Aorta (tissue), 5 donors: ENCODE measurements at places on chromosomes 12 and 14.

GRCh38 chr14:91482263-91483013 lies 27.7 kb downstream of the PPP4R3A start:
- no peak for DNase-seq

DNA sequence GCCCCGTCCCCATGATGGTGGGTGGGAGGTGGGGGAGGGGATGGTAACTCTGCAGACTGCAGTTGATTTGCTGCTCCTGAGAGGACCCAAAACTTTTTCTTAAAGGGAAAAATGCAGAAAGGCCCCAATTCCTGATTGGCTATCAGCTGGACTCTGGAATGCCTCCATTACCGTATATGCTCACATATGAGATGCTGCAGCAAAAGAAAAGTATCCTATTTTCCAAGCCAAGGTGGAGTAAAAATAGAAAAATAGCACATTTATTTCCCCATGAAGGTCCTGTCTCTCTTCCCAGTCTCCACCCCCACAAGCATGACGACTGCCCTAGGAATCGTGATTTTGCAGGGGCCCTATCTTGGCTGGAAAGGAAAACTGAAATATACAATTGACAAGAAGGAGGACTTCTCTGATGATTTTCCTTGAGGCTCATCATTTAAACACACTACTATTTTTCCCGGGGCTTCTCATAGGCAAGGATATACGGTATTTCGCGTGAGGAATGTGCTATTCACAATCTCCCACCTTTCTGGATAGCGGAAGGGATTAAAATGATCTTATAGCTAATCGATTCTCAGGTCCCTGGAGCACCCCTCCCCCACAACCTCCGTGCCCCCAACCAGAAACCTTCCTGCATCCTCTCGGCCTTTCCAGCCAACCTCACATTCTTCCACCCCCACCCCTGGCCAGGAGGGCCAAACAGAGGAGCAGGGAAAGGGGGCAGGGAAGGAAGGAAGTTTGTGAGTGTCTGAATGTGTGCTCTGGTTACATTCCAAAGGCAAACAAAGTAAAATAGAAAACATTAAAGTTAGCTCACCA lies 138.9 kb upstream of the CCND2 start:
- DNase-seq: no peak

DNA sequence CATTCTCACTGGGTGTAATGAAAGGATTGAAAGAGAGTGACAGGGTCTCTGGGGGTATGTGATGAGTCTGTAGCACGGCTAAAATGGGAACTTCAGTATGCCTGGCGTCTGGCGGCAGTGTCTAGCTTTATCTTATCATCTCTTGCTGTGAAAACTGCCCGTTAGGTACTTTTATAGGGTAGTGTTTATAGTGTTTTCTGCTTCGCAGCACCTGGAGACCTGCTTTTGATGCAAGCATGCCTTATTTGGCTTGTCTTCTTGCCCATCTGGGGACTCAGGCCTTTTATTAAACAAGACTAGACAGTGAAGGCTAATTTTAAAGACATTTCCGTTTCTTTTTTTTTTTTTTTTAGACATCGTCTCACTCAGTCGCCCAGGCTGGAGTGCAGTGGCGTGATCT lies 36.3 kb upstream of the ALDH2 start:
- no peak for DNase-seq

- DNase-seq: no peak
Observed at GRCh38 chr14:48731260-48731659, 854.9 kb downstream of the RPS29 start.

DNA sequence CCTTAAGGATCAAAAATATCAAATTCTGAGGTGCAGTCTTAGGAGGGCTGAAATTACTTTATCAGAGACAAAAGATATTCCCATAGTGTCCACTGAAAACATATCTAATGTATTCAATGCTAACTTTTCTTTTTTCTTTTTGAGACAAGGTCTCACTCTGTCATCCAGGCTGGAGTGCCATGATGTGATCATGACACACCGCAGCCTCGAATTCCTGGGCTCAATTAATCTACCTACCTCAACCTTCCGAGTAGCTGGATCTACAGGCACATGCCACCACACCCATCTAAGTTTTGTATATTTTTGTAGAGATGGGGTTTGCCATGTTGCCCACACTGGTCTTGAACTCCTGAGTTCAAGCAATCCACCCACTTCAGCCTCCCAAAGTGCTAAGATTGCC lies 68.3 kb downstream of the ZC3H14 start:
- DNase-seq: no peak

GRCh38 chr14:90017371-90017770 lies 44.4 kb upstream of the KCNK13 start:
- no peak for DNase-seq

GRCh38 chr14:74683406-74683805 lies 29.5 kb downstream of the AREL1 start:
- DNase-seq: no peak

DNA sequence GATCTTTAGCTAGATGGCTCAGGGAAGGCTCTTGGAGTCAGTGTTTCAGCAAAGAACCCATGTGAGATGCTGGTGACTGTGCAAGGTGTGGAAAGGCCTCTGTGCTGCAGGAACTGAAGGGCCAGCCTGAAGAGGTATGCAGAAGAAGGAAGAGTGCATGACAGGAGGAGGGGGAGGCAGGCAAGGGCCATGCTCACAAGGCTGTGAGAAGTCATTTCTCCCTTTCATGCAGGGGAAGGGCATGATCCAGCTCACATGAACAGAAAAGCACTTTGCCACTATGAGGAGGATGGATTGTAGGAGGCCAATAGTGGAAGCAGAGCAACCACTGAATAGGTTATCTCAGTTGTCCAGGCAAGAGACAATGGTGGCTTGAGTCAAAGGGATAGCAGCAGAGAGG lies 83.7 kb downstream of the SSPN start:
- no peak for DNase-seq

DNA sequence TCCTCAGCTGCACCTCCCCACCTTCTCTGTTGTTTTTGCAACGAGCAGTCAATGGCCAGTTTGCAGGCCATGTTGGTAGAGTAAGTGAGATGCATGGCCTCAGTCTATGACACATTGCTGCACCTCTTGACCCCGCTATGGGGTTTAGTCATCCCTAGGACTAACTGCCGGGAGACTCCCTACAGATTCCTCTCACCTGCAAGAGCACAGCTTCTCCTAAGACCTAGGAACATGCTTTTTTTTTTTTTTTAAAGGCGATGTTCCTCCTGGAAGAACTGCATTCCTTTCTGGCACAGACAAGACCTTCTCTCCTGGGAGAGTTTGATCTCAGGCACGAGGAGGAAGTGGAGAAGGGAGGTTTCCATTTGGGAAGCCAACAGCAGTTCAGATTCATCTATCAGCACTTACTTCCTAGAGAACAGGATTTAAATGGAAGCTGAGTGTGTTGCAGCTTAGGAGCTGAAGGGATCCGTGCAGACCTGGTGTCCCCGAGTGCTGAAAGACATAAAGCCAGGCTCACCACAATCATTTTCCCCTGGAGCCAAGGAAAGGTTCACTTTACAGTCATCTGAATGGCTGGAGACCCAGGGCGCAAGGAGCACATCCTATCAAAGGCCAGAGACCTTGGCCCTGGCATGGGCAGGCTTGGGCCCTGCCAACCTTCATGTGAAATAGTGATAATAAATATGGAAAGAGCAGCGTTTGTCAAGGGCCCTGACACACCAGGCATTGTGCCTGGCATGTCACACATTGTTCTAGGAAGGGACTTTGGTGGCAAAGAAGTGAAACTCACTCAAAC lies 104.1 kb downstream of the LGMN start:
- DNase-seq: no peak

DNA sequence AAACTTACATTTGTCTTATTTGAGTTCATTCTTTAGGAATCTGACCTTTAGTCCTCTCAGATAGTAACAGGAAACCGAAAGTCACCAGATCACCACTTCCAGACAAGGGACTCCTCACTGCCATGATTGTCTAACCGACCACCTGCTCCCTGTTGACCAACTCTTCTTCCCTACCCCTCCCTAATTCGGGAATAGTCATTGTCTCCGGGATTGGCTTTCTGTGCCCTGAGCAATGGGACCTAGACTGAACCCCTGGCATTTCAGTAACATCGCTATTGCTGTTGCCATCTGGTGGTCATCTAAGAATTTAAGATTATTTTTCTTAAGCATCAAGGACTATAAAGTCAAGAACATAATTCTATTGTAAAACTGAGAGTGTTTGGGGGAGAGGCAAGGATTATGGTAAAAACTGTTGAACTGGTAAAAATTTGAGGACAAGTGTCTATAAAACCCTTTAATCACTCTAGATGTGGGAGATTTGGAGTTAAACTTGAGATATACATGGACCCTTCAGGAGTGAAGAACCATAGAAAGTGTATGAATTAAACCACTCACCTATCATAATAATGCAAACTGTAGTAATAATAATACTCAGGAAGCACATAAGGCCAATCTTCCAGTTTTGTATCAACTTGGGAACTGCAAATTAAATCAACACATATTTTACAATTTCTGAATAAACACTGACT lies 6.3 kb downstream of the CLEC2A start:
- DNase-seq: no peak

- no peak for DNase-seq
Observed at GRCh38 chr12:124901003-124901402, 13.4 kb downstream of the UBC start.

DNA sequence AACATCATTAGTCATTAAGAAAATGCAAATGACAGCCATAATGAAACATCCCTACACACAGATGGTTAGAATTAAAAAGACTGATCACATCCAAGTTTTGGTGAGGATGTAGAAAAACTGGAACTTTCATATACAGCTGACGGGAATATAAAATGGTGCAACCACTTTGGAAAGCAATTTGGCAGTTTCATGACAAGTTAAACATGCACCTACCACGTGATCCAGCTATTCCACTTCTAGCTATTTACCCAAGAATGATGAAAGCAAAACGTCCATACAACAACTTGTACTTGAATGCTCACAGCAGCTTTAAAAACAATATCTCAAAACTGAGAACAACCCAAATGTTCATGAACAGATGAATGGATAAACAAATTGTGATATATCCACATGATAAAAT lies 77.9 kb upstream of the AVPR1A start:
- DNase-seq: no peak

- peak; percentile 91 for DNase-seq
Observed at GRCh38 chr12:53006810-53007309, 604 bp downstream of the EIF4B start.

DNA sequence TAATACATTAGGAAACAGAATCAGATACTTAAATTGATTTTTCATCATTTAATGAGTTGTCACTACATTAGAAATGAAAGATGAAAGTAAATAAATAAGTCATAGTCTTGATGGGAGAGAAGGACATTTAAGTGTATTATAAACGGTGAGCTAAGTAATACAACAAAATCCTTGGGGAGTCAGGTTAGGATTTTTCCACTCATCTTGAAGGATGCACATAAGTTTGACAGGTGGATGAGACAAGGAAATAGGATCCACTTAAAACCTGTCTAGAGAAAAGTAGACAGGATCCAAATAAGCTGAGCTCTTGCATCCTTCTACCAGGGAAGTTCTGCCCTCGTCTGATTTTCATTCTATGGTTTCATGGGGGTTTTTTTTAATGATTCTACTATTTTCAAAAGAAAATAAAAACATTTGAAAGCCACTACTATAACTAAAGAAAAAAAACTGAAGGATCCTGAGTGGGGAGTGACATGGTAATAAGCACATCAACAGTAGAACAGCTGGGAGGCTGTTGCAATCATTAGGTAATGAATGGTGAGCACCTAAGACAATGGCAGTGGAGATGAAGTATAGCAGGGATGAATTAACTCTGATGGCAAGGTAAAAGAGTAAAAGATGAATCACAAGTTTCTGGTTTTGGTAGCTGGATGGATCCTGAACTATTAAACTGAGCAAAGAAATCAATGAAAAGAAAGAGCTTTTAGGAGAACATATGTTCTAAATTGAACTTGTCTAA lies 17.0 kb downstream of the CEP128 start:
- no peak for DNase-seq

DNA sequence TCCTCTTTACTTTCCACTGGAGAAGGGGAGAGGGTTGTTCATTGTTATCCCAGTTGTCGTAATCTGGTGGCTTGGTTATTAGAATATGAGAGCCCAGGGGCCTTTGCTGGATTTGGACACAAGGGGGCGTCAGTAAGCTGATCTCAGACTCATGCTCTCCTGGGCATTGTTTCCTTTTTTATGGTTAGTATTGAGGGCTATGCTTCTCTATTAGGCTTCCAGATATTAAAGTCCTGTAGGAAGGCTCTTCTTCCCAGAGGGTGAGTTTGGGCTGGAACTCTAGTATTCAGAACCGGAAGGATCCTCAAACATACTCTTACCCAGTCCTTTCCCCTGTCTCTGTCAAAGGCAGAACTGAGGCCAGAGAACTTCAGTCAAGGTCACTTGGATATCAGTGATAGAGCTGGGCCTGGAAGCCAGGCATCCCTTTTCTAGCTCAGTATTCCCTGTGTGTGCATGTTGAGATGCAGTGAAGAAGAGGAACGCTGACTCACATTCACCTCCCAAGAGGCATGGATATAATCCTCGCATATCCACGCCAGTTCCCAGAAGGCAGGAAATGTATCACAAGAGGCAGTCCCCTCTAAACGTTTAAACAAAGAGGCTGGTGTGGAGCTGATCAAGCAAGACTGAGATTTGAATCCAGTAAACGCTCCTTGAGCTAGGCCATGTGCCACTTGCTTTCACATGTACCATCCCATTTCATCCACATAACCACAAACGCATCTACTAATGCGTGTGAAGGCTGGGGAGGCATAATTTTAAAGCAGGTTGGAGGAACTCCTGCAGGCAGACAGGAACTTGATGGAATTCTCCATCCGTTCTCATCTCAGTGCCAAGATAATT lies 41.6 kb downstream of the UBE3B start:
- DNase-seq: no peak

DNA sequence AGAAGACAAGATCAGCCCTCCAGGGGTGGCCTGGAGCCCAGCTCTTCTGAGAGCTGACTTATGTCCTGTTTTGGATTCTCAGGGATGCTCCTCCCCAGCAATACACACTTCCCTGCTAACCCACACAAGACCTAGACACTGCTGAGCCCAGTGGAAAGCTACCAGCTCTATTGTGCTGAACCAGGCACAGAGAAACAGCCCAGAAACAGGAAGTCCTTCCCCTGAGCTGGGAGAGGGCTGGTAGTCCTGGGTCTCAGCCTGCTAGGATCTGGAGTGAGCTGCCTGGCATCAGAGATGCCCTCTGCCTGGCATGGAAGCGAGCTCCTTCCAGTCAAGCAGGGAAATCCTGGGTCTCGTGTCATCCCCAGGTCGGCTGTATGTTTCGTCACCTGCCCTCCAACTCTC lies 1.2 kb upstream of the LAG3 start:
- no peak for DNase-seq

DNA sequence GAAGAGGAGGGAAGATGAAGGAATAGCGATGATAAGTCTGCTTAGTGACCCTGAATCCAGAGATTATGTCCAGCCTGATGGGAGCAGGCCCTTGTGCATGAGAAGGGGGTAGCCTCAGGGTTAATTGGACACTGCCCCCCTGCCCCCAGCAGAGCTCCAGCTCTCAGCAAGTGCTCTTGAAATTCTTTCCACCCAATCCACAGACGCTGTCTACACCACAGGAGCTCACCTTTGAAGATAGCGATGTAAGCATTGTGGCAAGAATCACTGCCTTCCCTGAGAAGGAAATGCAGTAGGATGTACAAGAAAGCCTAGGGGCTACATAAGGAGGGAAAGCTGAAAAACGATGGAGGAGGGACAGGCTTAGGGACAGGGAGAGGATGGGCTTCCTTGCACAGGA lies 39.4 kb downstream of the CRACR2A start:
- DNase-seq: no peak

- peak; percentile 96 for DNase-seq
Observed at GRCh38 chr12:121776190-121777098, 17.0 kb downstream of the RHOF start.
